Stimulated activated CD4-positive, alpha-beta T cell treated with anti-CD3 and anti-CD28 coated beads, Interleukin-1b, Interleukin-23, amount 100 ng/mL, for 1 hour (primary cell): ENCODE measurements at places on chromosomes 7 and 10.

- no peak for DNase-seq
These were observed 72.8 kb upstream of the DDC start for GRCh38 chr7:50637725-50638643.

GRCh38 chr7:79090543-79090942 is 362.9 kb downstream of the MAGI2 start:
- no peak for DNase-seq

GRCh38 chr10:31704195-31704594 is 224.4 kb downstream of the ARHGAP12 start:
- no peak for DNase-seq

DNA sequence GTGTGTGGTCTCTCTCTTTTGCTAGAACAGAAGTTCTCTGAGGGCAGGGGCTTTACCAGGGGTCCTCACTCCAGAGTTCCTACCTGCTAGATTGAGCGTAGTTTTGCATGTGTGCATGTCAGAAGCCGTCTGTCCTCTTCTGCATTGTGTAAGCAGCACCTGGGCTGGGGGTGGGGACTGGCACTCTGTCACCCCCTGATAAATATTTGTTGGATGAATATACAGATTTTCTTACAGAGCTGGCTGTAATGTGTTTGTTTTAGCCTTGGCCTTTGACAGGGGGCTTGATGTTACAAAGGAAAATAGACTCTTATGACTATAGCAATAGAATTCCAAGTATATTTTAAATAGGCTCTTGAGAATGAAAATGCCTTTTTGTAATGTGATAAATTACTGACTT is 46.6 kb downstream of the WDR37 start:
- DNase-seq = no peak

DNA sequence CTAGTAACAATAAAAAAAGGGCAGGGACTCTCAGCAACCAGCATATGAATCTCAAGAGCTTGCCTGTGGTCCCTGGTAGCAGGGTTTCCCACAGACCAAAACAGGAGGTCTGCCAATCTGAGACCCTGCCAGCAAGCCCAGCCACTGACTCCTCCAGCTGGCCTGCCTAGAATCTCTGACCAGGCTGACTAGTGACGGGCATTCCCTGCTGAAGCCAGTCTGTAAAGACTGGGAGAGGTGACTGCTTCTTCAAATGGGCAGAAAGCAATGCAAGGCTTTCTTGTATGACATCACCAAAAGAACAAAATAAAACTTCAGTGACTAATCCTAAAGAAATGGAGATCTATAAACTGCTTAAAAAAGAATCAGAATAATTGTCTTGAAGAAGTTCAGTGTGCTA is 249.4 kb downstream of the TCF7L2 start:
- no peak for DNase-seq

DNA sequence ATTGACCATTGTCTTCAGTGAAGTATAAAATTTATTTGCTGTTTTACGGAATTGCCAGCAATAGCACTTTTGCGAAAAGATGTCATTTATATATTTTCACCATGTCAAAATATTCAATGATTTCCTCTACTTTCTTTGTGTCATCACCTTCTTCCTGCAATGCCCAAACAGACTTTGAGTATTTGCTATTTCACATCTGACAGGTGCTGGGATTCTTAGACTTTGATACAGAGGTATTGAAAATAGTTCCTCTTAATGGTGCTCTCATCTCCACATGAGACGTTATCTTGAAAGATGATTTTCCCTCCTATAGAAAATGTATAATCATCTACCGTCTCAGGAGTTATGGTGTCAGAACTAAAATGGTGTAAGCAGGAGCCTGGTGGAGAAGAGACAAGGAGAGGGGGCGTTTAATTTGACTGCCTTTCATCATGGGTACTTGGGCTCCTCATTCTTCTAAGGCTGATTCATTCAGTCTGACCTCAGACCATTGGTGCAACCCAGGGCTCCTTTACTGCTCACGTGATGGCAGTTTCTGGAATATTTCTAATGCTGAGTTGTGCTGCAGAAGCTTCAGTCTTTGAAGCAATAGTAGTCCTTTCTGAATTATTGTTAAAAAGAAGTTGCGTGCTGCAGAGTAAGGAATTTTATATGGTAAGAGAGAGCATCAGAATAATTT is 404.6 kb downstream of the PHTF2 start:
- DNase-seq = no peak

- DNase-seq = no peak
These were observed 445.8 kb downstream of the AUTS2 start for GRCh38 chr7:70044064-70044463.

- DNase-seq = no peak
These were observed 274.0 kb downstream of the FRMD4A start for GRCh38 chr10:14056610-14057332.

DNA sequence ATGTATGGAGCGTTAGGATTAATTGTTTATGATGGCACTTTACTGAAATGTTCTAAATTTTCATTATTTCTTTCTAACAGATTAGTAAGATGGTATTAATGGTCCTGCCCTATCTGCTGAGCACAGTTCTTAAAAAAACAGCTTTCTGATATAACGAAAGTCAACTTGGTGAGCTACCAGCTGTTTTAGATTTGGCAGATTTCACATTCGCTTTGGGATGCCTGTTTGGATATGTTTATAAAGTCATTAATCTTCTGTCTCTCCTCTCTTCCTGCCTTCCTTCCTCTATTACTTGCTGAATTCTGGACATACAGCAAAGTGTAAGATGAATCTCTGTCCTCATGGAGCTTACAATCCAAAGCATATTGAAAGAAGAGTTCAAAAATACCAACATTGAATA is 396.8 kb upstream of the LRGUK start:
- DNase-seq = no peak

DNA sequence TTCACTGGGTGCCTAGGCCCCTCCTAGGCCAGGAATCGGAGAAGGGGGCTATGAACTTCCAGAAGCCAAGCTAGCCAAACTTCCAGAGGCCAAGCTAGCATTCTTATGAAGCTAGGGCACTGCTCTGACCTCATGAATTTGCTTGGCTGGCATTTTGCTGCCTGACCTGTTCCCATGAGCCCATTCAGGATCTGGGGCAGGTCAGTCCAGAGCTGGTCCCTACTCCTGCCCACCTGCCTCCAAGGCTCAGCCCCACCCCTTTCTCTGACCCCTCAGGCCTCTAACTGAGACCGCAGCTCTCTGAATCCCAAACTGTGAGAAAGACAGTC is 1.3 kb upstream of the PPIF start:
- no peak for DNase-seq

DNA sequence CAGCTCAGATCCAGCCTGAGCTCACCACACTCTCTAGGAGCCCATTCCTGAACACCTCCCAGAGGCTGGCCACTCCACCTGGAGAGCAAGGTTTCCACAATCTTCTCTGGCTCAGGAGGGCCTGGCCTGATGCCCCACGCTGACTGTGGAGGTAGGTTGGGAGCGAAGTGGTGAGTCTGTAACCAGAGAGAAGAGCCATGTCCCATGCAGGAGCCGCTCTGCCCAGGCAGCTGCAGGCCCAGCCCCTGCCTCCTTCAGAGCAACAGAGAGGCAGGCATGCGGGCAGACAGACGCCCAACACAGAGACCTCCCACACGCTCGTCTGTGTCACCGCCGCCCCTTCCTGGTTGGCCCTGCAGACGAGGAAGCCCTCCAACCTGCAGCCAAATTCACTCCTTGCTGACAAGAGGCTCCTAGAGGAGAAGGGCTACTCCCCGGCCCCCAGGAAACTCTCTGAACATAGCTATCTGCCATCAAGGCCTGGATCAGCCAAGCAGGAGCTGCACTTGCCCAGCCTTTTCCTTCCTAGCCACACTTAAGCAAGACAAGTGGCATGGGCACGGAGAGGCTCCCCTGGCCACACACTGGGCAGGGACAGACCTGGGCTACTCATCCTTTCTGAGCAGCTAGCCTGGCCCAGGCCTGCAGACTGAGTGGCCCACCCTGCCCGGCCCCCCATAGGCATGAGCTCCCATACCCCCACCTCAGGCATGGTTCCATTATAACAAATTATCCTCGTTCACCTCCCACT is 101.9 kb downstream of the GRID1 start:
- DNase-seq = no peak

GRCh38 chr10:44935201-44935965 is 24.2 kb upstream of the RASSF4 start:
- DNase-seq = no peak

- no peak for DNase-seq
These were observed 62.7 kb downstream of the PPP1R9A start for GRCh38 chr7:94970085-94970576.
